Hindlimb muscle (tissue), 1 donor: ENCODE measurements at places on chromosomes 7 and 10. TPM values are rescaled to one million over a fixed set of nuclear protein-coding genes. Genes with fewer than 3 reads are reported as not detected.

TM9SF3 gene
- polyA plus RNA-seq = 76.8 TPM

NPC1L1 gene
- 0.08 TPM for polyA plus RNA-seq

NKX2-3 gene
- polyA plus RNA-seq = 0.97 TPM

TAS2R41 gene
- not detected for polyA plus RNA-seq

PDK4 gene
- polyA plus RNA-seq = 19.2 TPM

UNCX gene
- polyA plus RNA-seq = not detected

CPA1 gene
- polyA plus RNA-seq = 6.4 TPM

CFAP70 gene
- polyA plus RNA-seq = 1.9 TPM

MYL10 gene
- polyA plus RNA-seq = 9.0 TPM

PRLHR gene
- polyA plus RNA-seq = not detected

LOXL4 gene
- 11.5 TPM for polyA plus RNA-seq

PLEKHS1 gene
- 0.10 TPM for polyA plus RNA-seq

DENND11 gene
- 7.8 TPM for polyA plus RNA-seq

ANKRD30A gene
- not detected for polyA plus RNA-seq

LIPJ gene
- polyA plus RNA-seq = 0.05 TPM

FAM131B gene
- 1.8 TPM for polyA plus RNA-seq

RSPH10B gene
- polyA plus RNA-seq = 0.36 TPM

ANAPC16 gene
- 122 TPM for polyA plus RNA-seq

SPDYE16 gene
- polyA plus RNA-seq = 4.5 TPM

UTF1 gene
- polyA plus RNA-seq = not detected

NXPH1 gene
- not detected for polyA plus RNA-seq

FAM25C gene
- polyA plus RNA-seq = not detected

ODAD2 gene
- polyA plus RNA-seq = 0.84 TPM

ACHE gene
- polyA plus RNA-seq = 82.8 TPM

ABCB8 gene
- polyA plus RNA-seq = 19.9 TPM

CCDC3 gene
- 22.1 TPM for polyA plus RNA-seq

STN1 gene
- 20.4 TPM for polyA plus RNA-seq

PON1 gene
- polyA plus RNA-seq = 0.46 TPM

CYP3A7 gene
- not detected for polyA plus RNA-seq

POU6F2 gene
- polyA plus RNA-seq = 0.18 TPM

PRRT4 gene
- polyA plus RNA-seq = 32.9 TPM

IGF2BP3 gene
- polyA plus RNA-seq = 27.5 TPM

ERVW-1 gene
- 1.8 TPM for polyA plus RNA-seq

ITIH2 gene
- 0.12 TPM for polyA plus RNA-seq

AQP1 gene
- polyA plus RNA-seq = 116 TPM

ACBD7 gene
- polyA plus RNA-seq = 0.59 TPM

GSTK1 gene
- 81.9 TPM for polyA plus RNA-seq

GPR26 gene
- polyA plus RNA-seq = not detected

PLAU gene
- polyA plus RNA-seq = 32.5 TPM

DRGX gene
- polyA plus RNA-seq = not detected

GRK5 gene
- polyA plus RNA-seq = 19.1 TPM

DNAAF5 gene
- polyA plus RNA-seq = 31.6 TPM

ZYX gene
- polyA plus RNA-seq = 259 TPM

HEPACAM2 gene
- polyA plus RNA-seq = 0.09 TPM

NUTM2E gene
- 0.67 TPM for polyA plus RNA-seq

C10orf62 gene
- polyA plus RNA-seq = not detected
